ENCODE measurements at places on chromosomes 16 and 17. TPM values are rescaled to one million over a fixed set of nuclear protein-coding genes. Genes with fewer than 3 reads are reported as not detected.

- DNase-seq: peak; percentile 20
Measured at GRCh38 chr16:19474617-19475016, 47.3 kb downstream of the GDE1 start.

DNA sequence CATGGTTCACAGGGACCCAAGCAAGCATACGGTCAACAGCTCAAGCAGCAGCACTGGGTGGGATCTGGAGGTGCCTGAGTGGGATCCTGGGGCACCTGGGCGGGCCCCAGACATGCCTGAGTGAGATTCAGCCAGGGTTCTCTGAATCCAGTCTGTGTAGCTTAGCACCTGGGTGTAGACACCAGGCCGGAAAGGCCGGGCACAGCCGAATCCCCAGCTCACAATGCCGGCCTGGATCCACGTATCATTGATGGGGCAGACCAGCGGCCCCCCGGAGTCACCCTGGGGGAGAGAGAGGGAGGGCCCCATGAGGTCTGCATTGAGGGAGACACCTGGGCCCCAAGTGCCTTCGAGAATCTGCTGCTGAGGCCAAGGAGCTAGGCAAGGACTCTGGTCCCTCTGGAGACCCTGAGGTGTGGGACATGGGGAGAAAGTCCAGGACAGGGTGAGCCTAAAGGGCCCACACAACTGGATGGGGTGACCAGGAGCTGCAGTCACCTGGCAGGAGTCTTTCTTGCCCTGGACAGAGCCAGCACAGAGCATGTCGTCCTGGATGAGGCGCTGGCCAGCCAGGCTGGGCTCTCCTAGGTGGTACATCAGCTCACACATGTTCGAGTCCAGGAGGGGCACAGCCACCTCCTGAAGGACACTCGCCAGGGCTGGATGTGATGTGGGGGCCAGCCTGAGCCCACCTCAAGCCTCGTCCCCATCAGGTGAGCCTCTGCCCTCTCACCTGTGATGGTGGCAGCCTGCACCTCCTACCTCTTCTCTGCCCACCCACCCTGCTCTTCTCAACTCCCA lies 9.7 kb downstream of the ZG16B start:
- DNase-seq: no peak

- DNase-seq: no peak
Measured at GRCh38 chr17:50397919-50398285, 579 bp upstream of the LRRC59 start.

The TNRC6A gene
- 55.7 TPM for total RNA-seq

DNA sequence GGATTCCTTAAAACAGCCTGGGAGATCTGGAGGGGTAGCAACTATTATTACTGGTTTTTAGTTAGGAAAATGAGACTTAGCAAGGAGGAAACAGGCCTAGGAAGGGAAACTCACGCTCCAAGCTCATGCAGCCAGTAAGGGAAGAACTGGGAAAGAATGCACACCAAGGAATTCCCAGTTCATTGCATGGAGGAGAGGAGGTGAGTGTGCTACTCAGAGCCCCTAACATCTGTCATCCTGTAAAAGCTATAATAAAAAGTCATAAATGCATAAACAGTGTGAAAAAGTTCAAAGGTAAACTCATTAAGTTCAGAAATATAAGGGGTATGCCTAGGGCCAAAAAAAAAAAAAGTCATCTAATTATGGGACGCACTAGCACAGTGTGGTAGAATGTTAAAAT lies 25.9 kb downstream of the TMEM98 start:
- DNase-seq: no peak

DNA sequence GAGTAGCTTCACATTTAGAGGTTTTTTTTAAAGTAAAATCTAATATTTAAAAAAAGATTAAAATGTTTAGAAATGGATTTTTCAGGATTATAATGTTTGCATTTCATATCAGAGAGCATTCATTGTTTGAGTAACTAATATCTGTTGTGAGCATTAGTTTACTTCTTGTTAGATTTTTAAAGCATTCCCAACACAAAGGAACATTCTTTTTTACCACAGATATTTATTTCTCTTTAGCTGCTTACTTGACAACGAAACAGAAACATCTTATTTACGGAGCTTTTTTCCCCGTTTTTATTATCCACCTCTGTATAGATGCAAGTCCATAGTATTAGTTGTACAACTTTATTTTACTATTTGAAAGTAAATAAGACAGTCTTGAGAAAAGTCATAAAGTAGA lies 53.0 kb downstream of the NFAT5 start:
- no peak for DNase-seq

The PLCG2 gene
- total RNA-seq: 5.0 TPM

- DNase-seq: no peak
Measured at GRCh38 chr17:29575511-29576213, 7.2 kb downstream of the TP53I13 start.

GRCh38 chr16:2815299-2815771 lies 1.7 kb upstream of the PRSS21 start:
- DNase-seq: no peak

- DNase-seq: no peak
Measured at GRCh38 chr17:63984651-63985386, 12.1 kb upstream of the SCN4A start.

The KDM6B gene
- 6.8 TPM for total RNA-seq

The BEAN1 gene
- total RNA-seq: 0.32 TPM

The CTRB2 gene
- not detected for total RNA-seq

- DNase-seq: no peak
Measured at GRCh38 chr16:87558682-87559081, 43.6 kb upstream of the JPH3 start.

GRCh38 chr17:40419559-40420331 lies 2.0 kb upstream of the TOP2A start:
- DNase-seq: peak; percentile 34

GRCh38 chr17:78748048-78748729 lies 33.9 kb downstream of the CYTH1 start:
- no peak for DNase-seq

GRCh38 chr17:12729086-12729485 lies 60.2 kb upstream of the ARHGAP44 start:
- DNase-seq: no peak

The ZNF423 gene
- 42.3 TPM for total RNA-seq

GRCh38 chr17:4566785-4567184 lies 6.4 kb upstream of the GGT6 start:
- peak; percentile 76 for DNase-seq

The ULK2 gene
- 20.6 TPM for total RNA-seq

DNA sequence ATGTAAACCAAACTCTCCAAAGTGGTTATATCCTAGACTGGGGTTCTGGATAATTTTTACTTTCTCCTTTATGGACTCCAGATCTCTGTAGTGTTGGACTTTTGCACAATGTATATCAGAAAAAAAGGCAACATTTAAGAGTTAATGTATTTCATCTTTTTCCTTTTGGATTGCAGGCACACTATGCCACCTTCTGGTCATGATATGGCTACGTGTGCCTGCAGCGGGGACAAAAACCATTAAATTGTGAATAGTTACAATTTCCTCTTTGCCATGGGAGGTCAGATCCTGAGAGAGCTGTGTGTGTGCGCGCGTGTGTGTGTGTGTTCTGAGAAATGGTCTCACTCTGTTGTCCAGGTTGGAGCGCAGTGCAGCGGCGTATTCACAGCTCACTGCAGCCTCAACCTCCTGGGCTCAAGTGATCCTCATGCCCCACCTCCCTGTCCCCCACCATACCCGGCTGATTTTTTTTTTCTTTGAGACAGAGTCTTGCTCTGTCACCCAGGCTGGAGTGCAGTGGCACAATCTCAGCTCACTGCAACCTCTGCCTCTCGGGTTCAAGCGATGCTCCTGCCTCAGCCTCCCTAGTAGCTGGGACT lies 4.3 kb upstream of the SGF29 start:
- DNase-seq: no peak

- DNase-seq: no peak
Measured at GRCh38 chr16:79816081-79816497, 215.6 kb upstream of the MAF start.

DNA sequence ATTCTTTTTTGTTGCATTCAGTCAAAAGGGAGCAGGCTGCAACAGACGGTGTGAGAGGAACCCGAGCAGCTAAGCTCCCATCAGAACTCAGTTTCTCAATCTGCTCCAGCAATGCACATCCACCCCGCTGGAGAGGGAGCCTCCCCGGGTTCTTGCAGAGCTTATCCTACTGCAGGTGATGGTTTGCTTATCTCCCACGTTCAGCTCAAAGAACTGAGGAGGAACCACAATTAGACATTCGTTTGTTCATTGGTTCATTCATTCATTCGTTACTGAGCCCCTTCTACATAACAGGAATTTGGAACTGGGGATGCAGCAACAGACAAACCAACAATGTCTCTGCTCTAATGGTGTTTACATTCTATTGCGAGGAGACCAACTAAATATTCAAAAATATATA lies 22.2 kb upstream of the ALOX15 start:
- DNase-seq: no peak

The GRAP gene
- total RNA-seq: 0.46 TPM

- DNase-seq: peak; percentile 23
Measured at GRCh38 chr16:48862087-48862532, 252.1 kb upstream of the N4BP1 start.

The ANKRD40 gene
- 50.6 TPM for total RNA-seq

DNA sequence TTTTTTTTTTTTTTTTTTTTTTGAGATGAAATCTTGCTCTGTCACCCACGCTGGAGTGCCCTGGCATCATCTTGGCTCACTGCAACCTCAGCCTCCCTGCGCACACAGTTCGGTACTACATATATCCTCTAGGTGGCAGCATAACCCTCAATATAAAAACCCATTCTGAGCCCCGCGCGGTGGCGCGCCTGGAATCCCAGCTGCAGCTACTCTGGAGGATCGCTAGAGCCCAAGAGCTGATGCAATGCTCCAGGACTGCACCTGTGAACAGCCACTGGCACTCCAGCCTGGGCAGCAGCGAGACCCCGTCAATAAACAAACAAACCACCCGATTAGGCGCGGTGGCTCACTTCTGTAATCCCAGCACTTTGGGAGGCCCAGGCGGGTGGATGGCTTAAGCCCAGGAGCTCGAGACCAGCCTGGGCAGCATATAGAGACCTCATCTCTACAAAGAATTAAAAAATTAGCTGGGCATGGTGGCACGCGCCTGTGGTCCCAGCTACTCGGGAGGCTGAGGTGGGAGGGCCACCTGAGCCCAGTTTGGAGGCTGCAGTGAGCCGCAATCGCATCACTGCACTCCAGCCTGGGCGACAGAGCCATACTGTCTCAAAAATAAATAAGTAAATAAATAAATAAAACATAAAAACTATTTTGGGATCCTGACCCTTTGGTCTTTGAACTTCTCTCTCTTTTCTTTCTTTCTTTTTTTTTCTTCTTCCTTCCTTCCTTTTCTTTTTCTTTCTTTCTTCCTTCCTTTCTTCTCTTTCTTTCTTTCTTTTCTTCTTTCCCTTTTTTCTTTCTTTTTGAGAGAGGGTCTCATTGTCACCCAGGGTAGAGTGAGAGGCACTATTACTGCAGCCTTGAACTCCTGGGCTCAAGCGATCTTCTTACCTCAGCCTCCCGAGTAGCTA lies 15.4 kb upstream of the AKAP10 start:
- peak; percentile 96 for DNase-seq

The ZNF750 gene
- total RNA-seq: not detected

- DNase-seq: no peak
Measured at GRCh38 chr16:27676839-27677238, 126.9 kb downstream of the KATNIP start.

DNA sequence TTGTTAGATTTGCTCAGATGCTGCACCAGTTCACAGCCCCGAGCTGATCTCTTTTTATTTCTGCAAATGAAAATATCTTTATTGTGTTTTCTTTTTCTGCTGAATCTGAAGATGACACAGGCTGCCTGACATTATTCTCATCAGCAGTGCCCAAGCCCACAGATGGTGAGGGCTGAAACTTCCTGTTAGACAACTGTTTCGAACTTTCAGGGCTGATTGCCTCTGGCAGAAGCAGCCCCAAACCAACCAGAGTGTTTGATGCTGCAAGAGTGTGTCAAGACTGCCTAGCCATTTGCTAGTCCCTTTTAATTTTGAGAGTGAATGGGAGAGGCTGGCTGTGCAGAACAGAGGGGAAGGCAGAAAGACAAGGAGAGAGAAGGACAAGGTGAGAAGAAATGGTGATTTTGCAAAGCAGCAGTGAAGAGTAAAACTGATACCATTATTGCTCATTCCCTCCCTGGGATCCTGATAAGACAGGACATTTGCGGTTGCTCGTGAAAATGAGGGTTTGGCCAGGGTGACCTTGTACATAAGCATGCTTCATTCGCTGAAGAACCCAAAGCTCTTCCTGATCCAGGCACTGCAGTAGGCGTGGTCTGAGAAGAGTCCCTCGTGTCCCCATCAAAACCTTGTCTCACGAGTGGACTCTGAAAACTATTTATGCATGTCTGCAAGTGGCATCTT lies 77.2 kb downstream of the TMEM114 start:
- DNase-seq: no peak

DNA sequence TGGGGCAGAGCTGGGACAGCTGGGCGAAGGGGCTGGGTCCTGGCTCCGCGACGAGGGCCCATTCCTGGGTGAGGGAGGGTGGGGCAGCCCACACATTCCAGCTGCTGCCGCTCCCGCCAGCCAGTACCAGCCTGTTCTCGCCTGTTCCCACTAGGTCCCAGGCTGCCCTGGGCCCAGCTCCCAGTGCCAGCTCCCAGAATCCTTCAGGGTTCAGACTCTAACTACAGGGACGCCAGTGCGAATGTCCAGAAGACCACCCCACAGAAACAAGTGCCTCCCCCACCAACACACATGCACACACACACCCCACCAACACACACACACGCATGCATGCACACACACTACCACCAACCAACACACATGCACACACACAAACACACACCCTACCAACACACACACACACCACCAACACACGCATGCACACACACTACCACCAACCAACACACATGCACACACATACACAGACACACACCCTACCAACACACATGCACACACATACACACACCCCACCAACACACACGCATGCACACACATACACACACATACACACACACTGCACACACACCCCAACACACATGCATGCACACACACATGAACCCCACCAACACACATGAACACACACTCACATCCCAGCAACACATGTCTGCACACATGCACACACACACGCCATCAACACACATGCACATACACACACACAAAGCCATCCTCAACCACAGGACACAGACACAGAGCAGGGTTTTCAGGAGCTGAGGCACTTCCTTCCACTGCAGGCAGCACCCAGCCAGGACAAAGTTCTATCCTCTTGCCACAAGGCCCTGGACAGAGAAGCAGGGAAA lies 27.5 kb upstream of the KRT17 start:
- DNase-seq: no peak

DNA sequence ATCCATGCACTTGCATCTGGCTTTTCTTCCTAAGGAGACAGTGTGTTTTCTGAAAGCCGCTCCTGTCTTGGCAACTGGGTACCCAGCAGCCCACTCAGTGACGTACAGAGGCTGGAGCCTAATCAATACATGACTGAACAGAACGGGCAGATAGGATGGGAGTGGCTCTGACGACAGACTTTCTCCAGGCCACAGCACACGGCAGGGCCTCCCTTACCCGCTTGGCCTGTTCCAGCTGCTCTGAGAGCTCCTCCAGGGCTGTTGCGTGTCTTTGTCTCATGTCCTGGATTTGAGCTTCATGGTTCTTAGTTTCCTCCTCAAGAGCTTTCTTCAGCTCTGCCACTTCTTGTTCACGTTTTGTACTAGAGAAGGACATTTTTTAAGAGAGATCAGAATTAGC lies 64.9 kb downstream of the NDEL1 start:
- no peak for DNase-seq

GRCh38 chr16:1705688-1706385 lies at the start of gene MAPK8IP3:
Gene MAPK8IP3 (plus strand): TSS chr16:1706195. CDS start chr16:1706340, 145 bp downstream.
- DNase-seq: peak; percentile 97

- peak; percentile 86 for DNase-seq
Measured at GRCh38 chr16:65117811-65118448, 3.9 kb downstream of the CDH11 start.
